PC-3 (cell line): ENCODE measurements at places on chromosomes 12 and 14. TPM values are rescaled to one million over a fixed set of nuclear protein-coding genes. Genes with fewer than 3 reads are reported as not detected.

The B4GALNT3 gene
- 3.7 and 5.0 TPM in 2 replicates for total RNA-seq

GRCh38 chr12:79547735-79548609 is 142.8 kb downstream of the PAWR start:
- H3K27me3 ChIP-seq = no peaks in the 10 kb centered on the region
- H3K4me3 ChIP-seq = peak overlapping the region; percentile 47
- DNase-seq = peak; percentile 91

GRCh38 chr14:105042813-105043212 is 21.9 kb upstream of the CDCA4 start:
- H3K27me3 ChIP-seq = no peaks in the 10 kb centered on the region
- 0 out of 2 replicates have a peak, but pooled peaks cover 3% of the 10 kb centered on the region for H3K4me1 ChIP-seq
- no peak for DNase-seq
- H3K27ac ChIP-seq = no peak overlapping the region

- no peak overlapping the region for H3K4me3 ChIP-seq
- DNase-seq = peak; percentile 93
- no peak overlapping the region for H3K27ac ChIP-seq
- H3K4me1 ChIP-seq = peaks cover 45% of the 10 kb centered on the region
- peaks cover 16% of the 10 kb centered on the region; the same call in 1 of the 2 replicates for H3K27me3 ChIP-seq
- no peaks in the 10 kb centered on the region for H3K36me3 ChIP-seq
Measured at GRCh38 chr14:58107947-58108552, 44.0 kb downstream of the ARMH4 start.

GRCh38 chr14:34931206-34931605 is 51.6 kb upstream of the SRP54 start:
- no peak overlapping the region for H3K4me3 ChIP-seq
- H3K36me3 ChIP-seq = no peaks in the 10 kb centered on the region
- no peaks in the 10 kb centered on the region for H3K27me3 ChIP-seq
- peaks cover 13% of the 10 kb centered on the region for H3K4me1 ChIP-seq
- 0 out of 2 replicates have a peak overlapping the region, but pooled peaks have one; percentile 10 for H3K27ac ChIP-seq

DNA sequence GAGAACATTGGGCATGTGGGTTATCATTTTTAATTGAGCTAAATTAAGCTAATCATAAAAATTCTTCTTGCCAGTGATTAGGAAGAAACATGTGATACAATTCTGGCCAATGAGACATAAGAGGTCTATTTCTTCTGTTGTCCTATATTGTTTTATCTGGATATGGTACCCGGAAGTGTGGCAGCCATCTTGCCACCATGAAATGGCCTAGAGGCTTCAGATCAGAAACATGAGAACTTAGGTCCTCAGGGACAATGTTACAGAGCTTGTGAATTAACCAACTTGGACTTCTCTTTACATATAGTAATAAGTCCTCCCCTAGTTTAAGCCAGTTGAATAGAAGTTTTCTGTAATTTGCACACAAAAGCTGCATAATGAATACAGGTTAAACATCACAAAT is 30.5 kb downstream of the MBIP start:
- no peaks in the 10 kb centered on the region for H3K4me1 ChIP-seq
- DNase-seq = no peak
- no peaks in the 10 kb centered on the region for H3K36me3 ChIP-seq
- H3K27ac ChIP-seq = no peak overlapping the region

DNA sequence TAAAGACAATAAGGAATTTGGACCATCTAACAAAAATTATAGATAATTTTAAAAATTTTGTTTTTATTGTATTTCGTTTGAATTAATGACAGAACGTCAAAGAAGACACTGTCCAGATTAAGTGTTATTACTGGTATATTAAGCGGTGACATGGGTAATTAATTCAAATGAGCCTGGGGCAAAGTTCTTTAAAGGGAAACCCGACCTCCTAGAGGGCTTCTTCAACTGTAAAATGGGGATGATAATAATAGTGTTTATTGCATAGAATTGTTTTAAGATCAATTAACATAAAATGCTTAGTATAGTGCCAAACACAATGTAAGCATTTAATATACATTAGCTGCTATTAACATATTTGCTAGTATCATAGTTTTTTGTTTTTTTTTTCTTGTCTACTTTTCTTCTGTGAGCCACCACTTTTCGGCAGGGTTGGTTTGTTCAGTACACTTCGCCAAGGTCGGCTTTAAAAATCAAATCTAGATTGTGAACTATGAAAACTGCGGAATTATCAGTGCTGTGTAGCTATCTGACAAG is 514 bp upstream of the LARP4 start:
- H3K4me3 ChIP-seq = peak overlapping the region; percentile 95
- DNase-seq = peak; percentile 39
- H3K36me3 ChIP-seq = no peaks in the 10 kb centered on the region
- no peaks in the 10 kb centered on the region for H3K27me3 ChIP-seq
- peak overlapping the region; percentile 75 for H3K27ac ChIP-seq

GRCh38 chr14:23409475-23409874 is 1.4 kb upstream of the MYH6 start:
- H3K27ac ChIP-seq = no peak overlapping the region
- H3K4me1 ChIP-seq = no peaks in the 10 kb centered on the region
- no peaks in the 10 kb centered on the region for H3K36me3 ChIP-seq
- H3K27me3 ChIP-seq = peaks cover 82% of the 10 kb centered on the region
- no peak overlapping the region for H3K4me3 ChIP-seq

The SCN8A gene
- total RNA-seq = 10.7 and 12.7 TPM in 2 replicates

The DPF3 gene
- total RNA-seq = 16.6 and 30.5 TPM in 2 replicates

- no peaks in the 10 kb centered on the region for H3K27me3 ChIP-seq
- DNase-seq = no peak
- no peak overlapping the region for H3K27ac ChIP-seq
- no peaks in the 10 kb centered on the region for H3K4me1 ChIP-seq
Measured at GRCh38 chr14:88660056-88660455, 97.2 kb downstream of the ZC3H14 start.

DNA sequence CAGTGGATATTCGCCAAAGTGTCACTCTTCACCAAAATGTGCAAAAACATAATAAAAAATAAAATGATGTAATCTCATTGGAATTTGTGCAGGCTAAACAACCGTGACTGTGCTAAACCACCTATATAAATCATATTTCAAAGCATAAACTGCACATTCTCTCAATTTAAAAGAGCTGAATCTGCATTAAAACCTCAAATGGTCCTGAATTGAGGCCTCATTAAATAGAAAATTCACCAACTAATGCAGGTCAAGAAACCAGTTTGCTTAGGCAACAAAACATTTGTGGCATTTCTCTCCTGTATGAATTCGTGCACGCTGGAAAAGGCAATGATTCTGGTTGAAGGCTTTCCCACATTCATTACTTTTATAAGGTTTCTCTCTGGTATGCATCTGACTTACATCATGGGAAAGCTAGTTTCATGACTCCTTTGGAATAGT is 80.1 kb upstream of the IFNG-AS1 start:
- H3K36me3 ChIP-seq = no peaks in the 10 kb centered on the region
- peak overlapping the region; percentile 89 for H3K27ac ChIP-seq
- DNase-seq = peak; percentile 82
- H3K4me3 ChIP-seq = no peak overlapping the region
- H3K4me1 ChIP-seq = peaks cover 38% of the 10 kb centered on the region

- H3K27ac ChIP-seq = peak overlapping the region; percentile 61
- peak overlapping the region; percentile 11; the same call in 1 of the 2 replicates for H3K4me3 ChIP-seq
- H3K4me1 ChIP-seq = peaks cover 59% of the 10 kb centered on the region
- H3K27me3 ChIP-seq = no peaks in the 10 kb centered on the region
- DNase-seq = peak; percentile 79
- H3K36me3 ChIP-seq = no peaks in the 10 kb centered on the region
Measured at GRCh38 chr12:104376650-104377513, 73.3 kb downstream of the EID3 start.

GRCh38 chr12:113162102-113163029 is 12.8 kb downstream of the CFAP73 start:
- no peak overlapping the region for H3K4me3 ChIP-seq
- peaks cover 82% of the 10 kb centered on the region for H3K36me3 ChIP-seq
- no peaks in the 10 kb centered on the region for H3K27me3 ChIP-seq
- DNase-seq = peak; percentile 49

The DCAF11 gene
- 68.2 and 85.8 TPM in 2 replicates for total RNA-seq

DNA sequence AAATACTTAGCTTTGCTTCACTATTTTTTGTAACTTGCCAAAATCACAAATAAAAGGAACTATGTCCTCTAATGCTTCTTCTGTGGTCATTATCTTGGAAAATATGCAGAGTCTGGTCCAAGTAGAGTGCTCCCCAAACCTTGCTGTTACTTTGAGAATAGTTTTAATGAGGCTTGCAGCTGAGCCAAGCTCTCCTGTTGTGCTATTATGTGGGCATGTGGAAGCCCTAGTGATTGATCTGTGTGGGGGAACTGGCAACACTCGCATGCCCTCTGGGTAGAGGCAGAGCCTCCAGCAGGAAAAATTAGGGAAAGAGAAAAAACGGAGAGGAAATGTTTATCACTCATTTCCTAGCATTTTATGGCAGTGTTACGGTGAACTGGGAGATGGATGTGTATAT is 473.1 kb downstream of the EGLN3 start:
- no peak for DNase-seq
- H3K4me1 ChIP-seq = 0 out of 2 replicates have a peak, but pooled peaks cover 6% of the 10 kb centered on the region
- no peak overlapping the region for H3K27ac ChIP-seq
- no peak overlapping the region for H3K4me3 ChIP-seq
- no peaks in the 10 kb centered on the region for H3K36me3 ChIP-seq

DNA sequence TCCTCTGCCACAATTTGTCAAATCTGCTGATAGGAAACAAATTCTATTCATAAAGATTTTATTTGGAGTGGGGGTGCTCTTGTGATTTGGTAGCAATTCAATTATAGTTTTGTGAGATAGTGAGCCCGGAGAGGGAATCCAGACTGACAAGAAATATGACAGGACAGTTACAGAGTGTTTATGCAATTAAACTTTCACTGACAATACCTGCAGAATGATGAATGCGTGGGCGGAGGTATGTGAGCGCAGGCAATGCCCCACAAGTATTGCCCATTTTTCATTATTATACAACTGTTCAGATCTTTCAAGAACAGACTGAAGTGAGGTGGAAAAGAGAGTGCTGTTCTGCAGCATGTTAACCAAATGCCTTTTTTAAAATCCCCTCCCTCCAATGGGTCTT is 259.0 kb downstream of the EGLN3 start:
- no peaks in the 10 kb centered on the region for H3K27me3 ChIP-seq
- peaks cover 26% of the 10 kb centered on the region for H3K4me1 ChIP-seq
- H3K36me3 ChIP-seq = no peaks in the 10 kb centered on the region
- DNase-seq = peak; percentile 56
- no peak overlapping the region for H3K27ac ChIP-seq

DNA sequence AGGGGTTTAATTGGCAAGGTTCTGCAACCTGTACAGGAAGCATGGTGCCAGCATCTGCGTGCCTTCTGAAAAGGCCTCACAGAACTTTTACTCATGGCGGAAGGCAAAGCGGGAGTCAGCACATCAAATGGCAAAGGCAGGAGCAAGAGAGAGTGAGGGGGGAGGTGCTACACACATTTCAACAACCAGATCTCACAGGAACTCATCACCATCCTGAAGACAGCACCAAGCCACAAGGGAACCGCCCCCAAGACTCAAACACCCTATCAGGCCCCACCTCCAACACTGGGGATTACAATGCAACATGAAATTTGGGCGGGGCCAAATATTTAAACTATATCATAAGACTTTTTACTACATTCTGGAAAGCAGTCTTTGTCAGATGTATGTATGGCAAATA is 38.0 kb upstream of the FKBP4 start:
- no peak overlapping the region for H3K27ac ChIP-seq
- DNase-seq = no peak
- H3K36me3 ChIP-seq = no peaks in the 10 kb centered on the region
- H3K4me3 ChIP-seq = no peak overlapping the region

The EID3 gene
- 9.8 and 12.0 TPM in 2 replicates for total RNA-seq

DNA sequence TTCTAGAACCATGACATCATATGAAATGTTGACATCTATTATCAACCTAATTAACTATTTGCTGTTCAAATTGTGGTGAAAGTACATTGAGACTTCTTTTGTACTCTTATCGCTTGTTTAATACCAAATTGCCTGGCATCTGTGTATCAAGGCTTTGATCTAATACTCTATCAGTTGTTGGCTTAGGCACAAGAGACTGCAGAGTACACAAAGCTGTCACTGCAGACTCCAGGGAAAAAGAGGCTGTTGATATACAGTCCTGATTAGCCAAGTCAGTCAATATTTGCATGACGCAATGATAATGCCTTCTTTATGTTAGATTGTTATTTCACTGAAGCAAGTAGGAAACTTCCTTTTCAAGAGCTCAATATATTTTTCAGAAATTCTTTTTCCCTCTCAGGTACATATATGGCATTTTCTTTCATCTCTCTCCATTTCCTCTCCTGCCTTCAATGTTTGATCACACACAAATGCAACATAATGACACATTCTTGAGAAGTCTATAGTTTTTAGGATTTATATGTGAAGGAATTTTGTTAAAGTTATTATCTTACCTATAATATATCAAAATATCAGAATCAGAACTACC is 32.3 kb upstream of the PTCSC3 start:
- no peak overlapping the region for H3K4me3 ChIP-seq
- H3K36me3 ChIP-seq = no peaks in the 10 kb centered on the region
- H3K27ac ChIP-seq = no peak overlapping the region
- peaks cover 1% of the 10 kb centered on the region; the same call in 1 of the 2 replicates for H3K4me1 ChIP-seq

DNA sequence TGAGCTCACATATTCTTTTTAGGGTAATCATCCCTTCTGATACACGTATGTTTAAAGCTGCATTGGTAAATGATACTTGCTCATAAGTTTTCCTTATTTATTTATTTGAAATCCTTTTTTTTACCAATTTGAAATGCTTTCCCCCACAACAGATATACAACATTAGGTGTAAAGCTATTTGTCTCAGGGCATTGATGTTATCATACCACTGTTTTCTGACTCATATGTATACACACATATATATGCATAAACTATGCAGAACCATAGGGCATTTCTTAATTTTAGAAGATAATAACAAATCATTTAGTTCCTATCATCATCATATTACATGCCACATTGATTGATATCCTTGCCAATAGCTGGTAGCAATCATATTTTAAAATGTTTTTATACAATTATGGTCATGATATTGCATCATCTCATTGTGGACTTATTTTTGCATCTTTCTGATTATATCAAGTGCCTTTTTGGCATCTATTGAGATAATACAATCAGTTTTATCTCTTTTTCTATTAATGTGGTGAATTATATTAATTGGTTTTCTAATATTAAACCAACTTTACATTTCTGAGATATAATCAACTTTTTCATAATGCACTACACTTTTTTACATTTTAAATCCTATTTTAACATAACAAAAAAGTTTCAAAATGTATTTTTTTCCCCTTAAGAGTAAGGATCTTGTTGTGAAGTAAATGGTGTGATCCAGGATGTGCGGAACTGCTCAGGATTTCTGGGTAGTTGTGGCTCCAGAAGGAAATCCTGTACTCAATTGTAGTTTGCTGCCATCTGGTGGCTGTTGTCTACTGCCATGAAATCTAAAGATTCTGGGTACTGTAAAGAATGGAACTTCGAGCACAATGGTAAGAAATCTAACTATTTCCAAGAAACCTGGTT is 16.7 kb downstream of the OR9K2 start:
- H3K27ac ChIP-seq = no peak overlapping the region
- H3K36me3 ChIP-seq = no peaks in the 10 kb centered on the region
- H3K4me1 ChIP-seq = no peaks in the 10 kb centered on the region
- H3K4me3 ChIP-seq = no peak overlapping the region
- peaks cover 16% of the 10 kb centered on the region for H3K27me3 ChIP-seq

The C12orf54 gene
- not detected in 2 replicates for total RNA-seq
